Omental fat pad (tissue), 4 donors: ENCODE measurements at places on chromosomes 7 and 10.
A peak's percentile ranks its signal among the peaks of the same experiment; 100 is the strongest.

DNA sequence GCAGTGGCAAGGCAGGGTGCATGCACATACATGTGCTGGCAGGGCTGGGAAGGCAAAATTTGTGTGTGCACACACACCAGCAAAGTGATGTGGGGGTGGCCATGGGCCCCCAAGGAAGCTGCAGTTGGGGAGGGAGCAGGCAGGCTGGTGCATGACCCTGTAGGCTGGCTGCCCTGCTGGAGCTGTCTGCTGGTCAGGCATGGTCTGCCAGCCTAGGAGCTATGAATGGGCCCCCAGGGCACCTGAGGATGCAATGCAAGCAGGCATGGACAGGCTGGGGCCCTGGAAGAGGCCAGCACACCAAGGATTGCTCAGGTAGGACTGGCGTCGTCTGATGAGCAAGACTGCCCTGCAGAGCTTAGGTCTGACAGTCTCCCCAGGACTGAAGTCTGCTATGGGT, 18.2 kb upstream of the PPP1R3A start:
- DNase-seq = no peak

DNA sequence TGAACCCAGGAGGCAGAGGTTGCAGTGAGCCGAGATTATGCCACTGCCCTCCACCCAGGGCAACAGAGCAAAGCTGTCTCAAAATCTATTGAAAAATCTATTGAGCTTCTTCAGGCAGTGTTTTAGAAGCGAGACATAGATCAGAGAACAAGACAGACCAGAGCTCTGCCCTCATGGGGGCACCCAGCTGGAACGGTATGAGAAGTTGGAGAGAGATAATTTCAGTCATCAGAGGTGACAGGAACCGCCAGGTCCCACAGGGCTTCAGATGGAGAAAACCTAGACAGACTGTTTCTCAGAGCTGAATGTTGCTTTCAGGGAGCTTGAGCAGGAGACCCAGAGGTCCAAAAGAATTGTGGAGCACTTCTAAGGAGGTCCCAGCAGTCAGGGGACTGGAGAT, 14.2 kb upstream of the GTF2IRD1 start:
- no peak for DNase-seq

GRCh38 chr10:116590590-116591444, at the start of gene PNLIPRP1:
Gene PNLIPRP1, plus strand, starts transcription at chr10:116590959. Its CDS starts 171 bp downstream, at chr10:116591130.
- DNase-seq = no peak

DNA sequence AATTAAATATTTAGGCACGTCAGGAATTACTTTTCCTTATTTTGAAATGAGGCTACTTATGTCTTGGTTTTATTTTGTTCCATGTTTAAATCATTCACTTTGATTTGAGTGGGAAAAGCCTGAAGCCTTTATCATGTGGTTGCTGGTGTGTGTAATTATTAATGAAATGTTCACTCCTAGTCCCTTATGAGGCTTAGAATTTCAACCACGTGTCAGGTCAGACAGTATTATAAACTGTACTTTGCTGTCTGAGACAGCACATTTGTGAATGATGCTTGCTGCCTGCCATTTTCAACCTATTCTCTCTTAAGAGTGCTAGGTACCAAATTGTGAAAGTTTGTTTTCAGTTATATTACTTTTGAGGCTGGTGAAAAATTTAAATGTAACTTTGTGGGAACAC, 58.9 kb downstream of the COL17A1 start:
- no peak for DNase-seq

GRCh38 chr10:15796762-15797161, 63.5 kb downstream of the MINDY3 start:
- no peak for DNase-seq

GRCh38 chr7:44279731-44280505, 45.5 kb downstream of the CAMK2B start:
- peak; percentile 16 for DNase-seq

- DNase-seq = no peak
These were observed 425 bp downstream of the TLL2 start for GRCh38 chr10:96513305-96513697.

DNA sequence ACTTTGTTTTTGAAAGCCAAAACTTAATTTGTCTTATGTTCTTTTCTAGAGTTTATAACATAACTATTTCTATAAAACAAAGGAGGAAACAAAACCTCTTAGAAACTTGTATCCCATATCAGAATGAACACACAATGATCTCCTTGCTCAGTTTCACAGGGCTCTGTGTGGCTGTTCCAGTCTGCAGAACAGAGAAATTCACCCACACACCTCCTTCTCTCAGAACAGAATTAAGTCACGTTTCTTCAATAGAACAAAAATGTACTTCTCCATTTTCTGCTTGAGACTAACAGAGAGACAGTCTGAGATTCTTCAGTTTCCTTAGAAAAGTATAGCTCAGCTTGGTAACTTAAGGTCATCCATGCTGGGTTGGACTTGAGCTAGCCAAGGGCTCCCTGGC, 15.8 kb upstream of the DOCK1 start:
- no peak for DNase-seq

DNA sequence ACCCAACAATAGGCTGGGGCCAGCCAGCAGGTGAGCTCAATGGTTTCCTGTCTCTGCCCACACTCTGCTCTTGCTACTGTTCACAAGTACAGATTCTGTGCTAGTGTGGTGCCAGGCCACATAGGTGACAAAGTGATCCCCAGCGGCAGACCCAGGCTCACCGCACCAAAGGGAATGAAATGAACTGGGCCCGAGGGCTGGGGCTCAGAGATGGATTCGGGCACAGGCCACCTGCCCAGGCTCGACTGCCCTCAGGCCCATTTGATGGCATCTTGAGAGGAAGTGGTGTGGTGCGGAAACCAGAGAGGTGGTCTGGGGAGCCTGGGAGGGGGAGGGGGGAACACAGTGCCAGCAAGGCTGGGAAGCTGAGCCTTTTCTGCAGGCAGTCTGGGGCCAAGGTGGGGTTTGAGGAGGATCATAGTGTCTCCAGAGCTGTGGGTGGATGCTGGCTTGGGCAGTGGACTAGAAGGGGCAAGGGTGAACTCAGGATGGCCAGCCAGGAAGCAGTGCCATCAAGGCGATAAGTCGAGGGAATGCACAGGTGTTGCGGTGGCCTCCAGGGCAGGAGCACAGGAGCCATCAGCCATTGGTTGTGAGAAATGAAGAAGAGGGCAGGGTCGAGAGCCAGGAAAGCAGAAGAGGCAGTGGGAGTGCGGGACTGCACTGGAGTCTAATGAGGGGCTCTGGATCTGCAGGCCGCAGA, 85.2 kb downstream of the ARHGAP22 start:
- DNase-seq = no peak

- no peak for DNase-seq
These were observed 82.2 kb upstream of the NAMPT start for GRCh38 chr7:106367018-106367420.

DNA sequence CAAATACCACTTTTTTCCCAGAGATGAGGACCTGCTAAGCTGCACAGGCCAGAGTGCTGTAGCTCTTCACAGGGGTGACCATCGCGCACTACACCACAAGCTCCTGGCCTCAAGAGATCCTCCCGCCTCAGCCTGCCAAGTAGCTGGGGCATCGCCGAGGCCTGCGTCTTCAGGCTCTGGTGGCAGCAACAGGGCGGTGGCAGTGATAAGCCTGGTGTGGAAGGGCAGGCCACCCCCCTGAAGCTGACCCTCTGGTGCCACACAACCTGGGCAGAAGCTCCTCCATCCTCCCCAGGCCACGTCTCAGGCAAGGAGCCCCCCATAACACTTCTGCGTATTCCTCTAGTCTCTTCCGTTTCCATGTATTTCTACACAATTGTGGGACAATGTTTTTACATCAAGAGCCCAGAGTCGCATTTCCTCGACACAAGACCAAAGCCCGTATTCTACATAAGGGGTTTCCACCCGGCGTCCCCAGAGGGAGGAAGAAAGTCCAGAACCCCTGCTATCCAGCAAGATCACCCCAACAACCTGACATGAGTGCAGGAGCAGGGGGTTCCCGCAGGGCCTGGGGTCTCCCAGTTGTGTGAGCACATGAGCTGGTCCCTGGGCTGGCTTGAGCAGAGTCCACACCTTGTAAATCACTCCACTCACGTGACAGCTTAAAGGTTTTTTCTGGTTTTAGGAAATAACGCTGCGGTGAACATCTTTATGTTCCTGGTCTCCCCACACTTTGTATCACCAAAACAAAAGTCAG, 37.6 kb upstream of the NCAPG2 start:
- DNase-seq = no peak

DNA sequence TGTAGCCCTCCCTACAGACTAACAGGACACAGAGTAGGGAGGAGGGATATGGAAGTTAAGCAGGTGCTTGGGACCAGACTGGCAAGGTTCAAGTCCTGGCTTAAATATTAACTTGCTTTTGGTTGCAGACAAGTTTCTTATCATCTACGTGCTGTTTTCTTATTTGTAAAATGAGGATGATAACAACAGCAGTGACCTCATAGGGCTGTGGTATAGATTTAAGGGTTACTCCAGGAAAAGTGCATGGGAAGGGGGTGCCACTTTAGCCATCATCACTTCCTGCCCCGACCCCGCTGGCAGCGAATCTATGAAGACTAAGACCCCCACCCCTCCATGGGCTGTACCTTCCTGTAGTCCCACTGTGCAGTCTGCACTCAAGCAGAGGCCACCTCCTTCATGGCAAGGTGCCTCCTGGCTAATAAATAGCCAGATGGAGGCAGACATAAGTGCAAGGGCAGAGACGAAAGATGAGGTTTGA, 250.2 kb downstream of the COBL start:
- DNase-seq = no peak

DNA sequence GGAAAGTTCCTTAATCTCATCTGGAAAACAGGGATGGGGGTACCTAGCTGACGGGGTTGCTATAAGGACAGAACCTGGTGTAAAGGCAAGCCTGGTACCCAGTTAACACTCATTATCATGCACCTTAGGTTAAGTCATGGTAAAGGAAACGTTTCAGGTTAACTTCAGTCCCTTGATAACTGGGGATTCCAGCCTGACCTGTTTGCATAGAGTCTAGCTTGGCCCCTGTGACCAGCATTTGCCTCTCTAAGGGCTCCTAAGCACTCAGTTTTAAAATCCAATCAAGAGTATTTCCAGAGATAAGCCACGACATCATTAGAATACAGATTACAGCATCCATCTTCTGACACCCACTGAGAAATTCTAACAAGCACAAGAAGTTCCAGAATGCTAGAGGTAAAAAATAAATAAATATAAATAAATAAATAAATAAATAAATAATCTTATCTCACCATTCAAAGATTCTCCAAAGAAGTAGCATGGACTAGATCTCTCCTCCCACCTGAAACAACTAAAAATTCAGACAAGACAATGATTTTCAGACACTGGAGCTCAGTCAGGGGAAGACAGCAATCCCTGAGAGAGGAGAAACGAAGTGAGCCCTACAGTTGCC, 184.6 kb downstream of the KCNMA1 start:
- no peak for DNase-seq

- DNase-seq = no peak
These were observed 145.6 kb upstream of the FAM20C start for GRCh38 chr7:46830-47140.

DNA sequence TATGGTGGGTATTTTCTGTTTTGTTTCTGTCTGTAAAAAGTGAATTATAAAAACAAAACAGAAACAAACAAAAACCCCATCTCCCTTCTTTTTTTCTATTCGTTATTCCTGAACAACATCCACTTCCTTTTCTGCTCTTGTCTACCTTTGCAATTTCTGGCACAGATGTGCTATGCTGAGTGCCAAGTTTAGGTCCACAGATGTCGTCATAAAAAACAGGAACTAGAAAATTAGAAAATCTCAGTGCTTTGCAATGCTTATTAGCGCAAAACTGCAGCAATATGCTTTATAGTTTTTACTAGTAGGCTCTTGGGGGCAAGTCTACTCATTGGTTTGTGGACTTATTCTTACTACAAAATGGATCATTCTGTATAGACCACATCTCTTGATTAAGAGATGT, 94.2 kb upstream of the PRKCQ start:
- no peak for DNase-seq

DNA sequence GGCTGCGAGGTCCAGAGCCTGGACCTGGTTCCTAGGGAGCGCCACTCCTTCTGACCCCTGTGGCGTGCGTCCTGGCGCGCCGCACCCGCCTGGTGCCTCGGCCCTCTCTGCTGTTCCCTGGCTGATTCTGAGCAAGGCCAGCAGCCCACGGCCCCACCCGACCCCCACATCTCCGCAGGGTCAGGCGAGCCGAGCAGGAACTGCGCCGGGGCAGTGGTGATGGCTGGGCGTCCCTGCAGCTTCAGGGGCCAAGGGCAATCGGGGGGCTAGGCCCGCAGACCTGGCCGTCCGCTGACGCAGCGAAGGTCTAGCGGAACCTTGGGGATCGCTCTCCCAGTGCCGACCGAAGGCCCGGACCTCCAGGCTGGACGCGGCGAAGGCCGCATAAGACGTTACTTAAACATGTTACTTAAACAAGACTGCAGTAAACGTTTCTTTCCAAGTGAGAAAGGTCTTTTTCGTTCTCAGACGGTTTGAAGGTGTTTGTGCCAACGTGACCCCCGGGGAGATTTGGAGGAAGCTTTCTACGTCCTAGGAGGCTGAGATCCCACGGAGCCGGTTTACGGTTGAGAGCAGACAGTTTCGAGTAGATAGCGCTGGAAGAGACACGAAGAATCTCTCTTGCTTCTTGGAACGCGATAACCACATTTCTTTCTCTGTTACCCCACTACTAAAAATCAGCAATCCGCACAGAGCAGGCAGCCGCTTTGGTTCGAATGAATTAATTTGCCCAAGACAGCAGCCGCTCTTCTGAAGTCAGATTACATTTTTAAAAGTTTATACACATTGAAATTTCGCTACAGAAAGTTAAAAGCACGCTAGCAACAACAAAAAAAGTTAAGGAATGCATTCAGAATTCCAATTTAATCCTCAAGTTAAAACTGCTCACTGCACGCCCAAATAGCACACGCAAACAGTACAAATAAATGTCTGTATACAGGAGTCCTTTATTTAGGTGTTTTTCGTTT, 4.9 kb upstream of the NKX2-3 start:
- no peak for DNase-seq

DNA sequence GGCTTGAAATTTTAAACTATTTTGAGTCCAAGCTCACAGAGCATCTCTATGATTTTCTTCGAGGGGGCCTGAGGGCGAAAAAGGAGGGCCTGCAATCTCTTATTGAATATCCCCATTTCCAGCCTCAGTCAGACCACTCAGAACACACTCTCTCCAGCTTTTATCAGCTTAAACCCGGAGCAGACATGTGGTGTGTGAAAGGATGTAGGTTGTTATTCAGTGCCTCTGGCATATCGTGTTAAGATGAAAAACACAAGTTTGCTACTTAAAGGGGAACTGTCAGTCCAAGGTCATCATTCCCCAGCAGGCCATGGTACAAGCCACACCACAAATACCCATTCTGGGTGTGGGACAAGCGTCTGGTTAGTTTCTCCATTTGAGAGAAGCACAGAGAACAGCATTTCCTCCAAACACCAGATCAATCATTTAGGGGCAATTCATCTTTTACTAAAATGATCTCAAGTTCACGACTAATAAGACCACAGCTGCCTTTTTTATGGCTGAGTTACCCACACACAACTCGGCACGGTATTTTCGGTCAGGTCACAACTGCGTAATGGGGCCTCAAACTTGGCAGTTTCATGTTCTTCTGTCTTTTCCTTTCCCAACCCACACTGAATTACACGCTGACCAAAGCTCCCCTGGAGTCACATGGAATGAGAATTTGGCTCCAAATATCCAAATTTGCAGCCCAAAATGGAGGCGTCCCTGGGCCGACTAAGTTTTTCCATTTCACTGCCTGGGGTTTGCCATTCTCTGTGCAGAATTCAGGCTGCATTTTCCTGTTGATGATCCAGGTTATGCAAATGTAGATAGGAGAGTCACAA, 188.4 kb downstream of the SEM1 start:
- no peak for DNase-seq

GRCh38 chr7:15972862-15973275, 286.4 kb upstream of the MEOX2 start:
- no peak for DNase-seq
